ENCODE measurements at places on chromosomes 1 and 21.
A peak's percentile ranks its signal among the peaks of the same experiment; 100 is the strongest.

DNA sequence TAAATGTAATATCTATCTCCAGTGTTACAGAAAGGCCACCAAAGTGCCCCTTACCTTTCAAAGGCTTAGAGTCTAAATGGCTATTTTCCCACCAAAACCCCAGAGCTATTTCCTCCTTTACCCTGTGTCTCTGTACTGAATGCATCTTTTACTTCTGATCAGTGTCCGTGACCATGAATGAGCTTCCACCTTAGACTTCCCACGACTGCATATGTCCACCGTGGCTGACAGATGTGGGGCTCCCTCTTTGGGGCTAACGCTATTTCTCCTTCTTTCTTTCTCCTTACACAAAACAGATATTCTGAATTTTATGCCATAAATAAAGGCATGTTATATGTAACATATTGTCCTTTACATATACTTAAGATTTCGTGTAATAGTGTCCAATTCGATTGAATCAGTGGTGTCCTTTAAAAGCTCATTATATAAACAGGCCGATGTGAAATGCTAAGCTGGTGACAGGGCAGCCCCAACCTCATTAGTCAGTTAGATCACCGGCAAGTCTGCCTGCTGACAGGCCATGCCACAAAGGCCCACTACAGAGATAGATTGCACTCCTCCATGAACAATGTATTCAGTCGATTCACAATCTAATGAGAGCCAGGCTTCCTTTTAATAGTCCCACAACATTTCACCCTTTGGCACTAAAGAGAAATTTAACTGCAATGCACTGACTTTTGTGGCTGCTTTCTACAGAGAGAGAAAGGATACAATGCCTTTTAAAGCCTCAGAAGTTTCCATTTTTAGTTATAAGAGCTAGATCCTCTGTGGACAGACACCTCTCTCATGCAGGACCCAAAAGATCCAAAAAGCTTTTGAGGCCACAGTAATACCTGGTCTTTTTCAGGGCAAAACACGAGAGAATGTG lies 297.9 kb downstream of the PCP4 start:
- DNase-seq, result no peak

DNA sequence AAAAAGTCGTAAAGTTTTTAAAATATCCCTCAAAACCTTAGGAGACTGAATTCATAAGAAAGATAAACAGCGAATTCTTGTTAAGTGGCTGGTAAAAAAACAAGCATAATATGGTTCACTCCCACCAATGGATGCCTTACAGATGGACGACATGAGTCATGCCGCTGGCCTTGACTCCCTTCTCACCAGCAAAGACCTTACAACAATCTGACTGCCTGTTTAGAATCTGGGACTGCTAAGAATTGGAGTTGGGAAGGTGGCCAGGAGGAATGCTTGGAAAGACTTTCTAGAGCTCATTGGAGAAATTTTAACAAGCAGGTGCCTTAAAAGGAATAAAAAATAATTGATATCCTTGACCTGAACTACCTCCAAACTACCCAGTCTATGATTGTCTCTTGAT lies 206.9 kb upstream of the FMN2 start:
- no peak for DNase-seq

GRCh38 chr1:33429856-33430691 lies 821 bp downstream of the PHC2 start:
- DNase-seq, result no peak

DNA sequence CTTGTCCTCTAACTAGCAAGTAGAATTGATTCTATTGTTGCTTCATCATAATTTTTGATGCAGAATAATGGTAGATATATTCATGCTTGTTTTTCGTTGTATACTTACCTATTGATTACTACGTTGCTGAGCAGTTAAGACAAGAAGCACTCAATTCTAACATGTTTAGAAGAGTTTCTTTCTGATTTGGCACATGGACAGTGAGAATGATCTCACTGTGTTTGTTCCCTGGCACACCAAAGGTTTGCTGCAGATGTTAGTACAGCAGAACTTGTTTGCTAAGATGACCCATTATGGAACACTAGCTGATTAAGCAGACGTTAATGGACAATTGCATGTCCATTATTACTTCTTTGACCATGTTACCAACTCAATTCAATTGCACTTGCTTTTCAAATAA lies 184.7 kb upstream of the SGIP1 start:
- no peak for DNase-seq

- DNase-seq, result no peak
These were observed 1.0 kb upstream of the LRRC38 start for GRCh38 chr1:13514821-13515220.

DNA sequence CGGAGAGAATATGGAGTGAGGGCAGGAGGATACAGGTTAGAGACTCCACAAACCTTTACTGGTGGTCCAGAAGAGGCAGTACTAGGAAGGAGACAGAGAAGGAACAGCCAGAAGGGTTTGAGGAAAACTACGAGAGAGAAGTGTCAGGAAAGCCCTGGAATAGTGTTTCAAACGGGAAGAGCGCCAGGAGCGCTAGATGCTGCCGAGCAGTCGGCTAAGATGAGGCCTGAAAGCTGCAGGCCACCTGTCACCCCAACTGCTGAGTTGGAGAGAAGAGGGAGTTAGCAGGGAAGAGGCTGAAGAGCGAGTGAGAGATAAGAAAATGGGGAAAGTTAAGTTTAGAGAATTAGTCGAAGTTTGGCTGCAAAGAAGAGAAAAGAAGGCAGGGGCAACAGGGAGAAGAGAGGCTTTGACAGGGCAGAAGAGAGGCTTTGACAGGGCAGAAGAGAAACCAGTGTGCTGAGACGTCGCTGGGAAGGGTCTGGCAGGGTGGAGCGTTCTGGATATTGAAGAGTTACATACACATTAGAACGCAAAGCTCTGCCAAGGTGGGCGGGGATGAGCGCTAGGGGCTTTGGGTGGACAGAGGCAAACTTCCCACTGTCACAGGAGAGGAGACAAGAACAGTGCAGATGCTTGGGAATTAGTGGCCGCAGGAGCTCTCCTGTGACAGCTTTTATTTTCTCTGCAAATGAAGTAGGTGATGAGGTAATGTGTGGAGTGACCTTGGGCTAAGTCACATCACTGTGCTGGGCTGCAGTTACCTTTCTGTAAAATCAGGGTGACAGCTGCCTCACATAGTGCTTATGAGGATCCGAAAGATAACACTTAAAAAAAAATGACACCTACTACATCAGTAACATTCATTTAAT lies 31.2 kb downstream of the PCSK9 start:
- DNase-seq, result no peak

DNA sequence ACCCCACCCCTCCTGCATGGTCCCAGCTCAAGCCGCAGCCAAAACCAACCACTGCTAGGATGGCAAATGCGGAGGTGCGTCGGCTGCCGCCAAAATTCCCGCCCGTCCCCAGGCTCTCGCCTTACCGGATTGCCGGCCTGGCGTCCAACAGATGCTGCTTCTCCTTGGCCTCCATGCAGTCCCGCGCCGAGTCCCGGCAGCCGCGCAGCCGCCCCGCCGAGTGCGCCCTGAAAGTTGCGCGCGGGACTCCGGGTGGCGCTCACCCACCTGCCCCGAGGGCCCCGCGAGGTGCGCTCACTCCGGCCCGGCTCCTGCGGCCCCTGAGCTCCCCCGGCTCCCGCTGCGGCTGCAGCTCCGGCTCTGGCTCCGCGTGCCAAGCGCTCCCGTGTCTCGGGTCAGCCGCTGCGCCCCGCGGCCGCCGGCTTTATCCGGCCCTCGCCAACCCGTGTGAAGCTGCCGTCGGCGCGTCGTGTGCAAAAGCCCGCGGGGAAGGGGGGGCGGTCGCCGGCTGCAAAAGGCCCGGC lies at the start of gene SLC30A2:
Gene SLC30A2 (minus strand): TSS at position 397 of the 524 bp plus-strand sequence. CDS start 222 bp downstream, at position 175.
- DNase-seq, result no peak

- DNase-seq, result no peak
These were observed 7.5 kb downstream of the MX2 start for GRCh38 chr21:41369105-41369919.

GRCh38 chr1:84339503-84339902 lies 38.0 kb downstream of the SAMD13 start:
- no peak for DNase-seq

DNA sequence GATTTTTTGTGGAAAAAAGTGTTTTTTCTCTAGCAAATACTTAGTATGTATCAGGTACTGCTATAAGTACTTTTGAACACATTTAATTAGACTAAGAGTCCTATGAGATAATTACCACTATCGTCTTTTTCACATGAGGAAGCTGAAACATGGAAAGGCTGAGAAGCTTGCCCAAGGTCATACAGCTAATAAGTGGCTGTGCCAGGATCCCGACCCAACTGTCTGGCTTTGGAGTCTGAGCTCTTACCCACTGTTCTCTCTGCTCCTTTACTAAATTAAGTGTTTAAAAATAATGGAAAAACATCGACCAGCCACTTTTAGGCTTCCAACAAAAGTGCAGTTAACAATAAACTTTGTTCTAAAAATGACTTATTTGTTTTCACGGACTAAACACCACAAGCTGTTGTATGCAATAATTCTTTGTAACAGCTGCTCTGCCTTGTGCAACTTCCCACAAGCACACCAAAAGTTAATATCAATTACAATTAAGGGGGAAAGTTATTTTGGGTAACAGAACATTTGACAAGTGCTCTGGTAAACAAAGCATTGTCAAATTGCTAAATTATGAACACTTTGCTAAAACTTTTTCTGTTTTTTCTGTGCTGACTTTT lies 75.7 kb downstream of the CRB1 start:
- DNase-seq, result no peak

DNA sequence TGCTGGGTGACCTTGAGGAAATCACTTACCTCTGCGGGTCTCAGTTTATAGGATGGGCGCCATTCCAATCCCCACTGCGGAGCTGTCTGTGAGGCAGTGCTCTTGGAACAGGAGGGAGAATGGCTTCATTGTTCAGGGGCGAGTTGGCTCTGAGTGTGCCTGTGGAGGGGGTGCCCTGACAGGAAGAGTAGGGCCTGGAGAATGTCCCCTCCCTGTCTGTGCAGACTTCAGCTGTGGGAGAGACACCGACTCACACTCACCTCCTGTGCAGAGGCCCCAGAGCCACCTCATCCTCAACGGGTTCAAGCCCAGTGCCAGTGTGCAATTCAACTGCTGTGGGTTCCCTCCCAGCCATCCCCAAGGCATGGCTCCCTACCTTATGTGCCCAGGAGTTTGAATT lies 17.1 kb downstream of the ADORA1 start:
- no peak for DNase-seq

GRCh38 chr1:1815606-1816281 lies 37.5 kb upstream of the NADK start:
- DNase-seq, result no peak

DNA sequence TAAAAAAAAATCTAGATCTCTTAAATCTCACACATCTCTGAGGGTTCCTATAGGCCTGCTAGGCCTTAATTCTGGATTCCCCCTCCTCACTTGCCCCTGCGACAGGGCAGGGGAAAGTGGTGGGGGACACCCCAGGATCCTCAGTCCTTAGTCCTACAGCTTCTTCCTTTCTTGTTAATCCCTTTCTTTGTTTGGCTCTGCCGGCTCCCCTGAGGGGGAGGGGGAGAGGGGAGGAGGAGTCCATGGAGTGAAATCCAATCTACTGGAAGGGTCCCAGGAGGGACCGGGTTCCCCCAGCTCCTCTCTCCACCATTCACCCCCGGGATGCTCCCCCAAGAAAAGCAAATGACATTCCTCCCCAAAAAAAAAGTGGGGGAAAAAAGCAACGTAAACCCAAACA lies 8.5 kb downstream of the MEX3A start:
- DNase-seq, result no peak

DNA sequence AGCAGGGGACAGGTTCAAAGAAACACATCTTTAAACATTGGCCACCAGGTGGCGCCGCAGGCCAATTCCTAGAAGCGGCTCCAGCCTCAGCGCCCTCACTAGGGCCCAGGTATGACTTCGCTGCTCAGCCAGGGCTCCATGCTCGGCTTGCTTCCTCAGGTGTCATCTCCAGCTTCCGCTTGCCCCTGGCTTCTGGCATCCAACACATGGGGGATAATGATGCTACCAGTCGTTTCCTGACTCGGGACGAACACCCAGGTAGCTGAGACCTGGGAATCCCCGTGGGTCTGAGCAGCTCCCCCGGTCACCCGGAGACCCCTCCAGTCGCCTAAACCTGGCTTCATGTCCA lies 8.5 kb upstream of the MEX3A start:
- peak; percentile 85 for DNase-seq

GRCh38 chr1:36365381-36365780 lies 20.3 kb downstream of the STK40 start:
- DNase-seq, result no peak

DNA sequence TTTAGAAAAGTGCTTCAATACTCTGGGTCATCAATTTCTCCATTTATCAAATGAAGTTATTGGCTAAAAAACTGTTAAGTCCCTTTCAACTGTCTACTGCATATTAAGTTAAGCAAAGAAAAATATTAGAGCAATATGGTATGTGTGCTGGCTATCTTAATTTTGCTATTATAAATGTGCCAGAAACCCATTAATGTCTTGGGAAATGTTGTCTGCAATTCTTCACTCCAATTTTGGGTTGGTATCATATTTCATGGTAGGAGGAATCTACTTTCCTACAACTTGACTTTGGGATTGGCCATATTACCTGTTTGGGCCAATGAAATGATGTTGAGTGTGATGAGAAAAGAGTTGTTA lies 1063.9 kb downstream of the PLA2G4A start:
- DNase-seq, result no peak

DNA sequence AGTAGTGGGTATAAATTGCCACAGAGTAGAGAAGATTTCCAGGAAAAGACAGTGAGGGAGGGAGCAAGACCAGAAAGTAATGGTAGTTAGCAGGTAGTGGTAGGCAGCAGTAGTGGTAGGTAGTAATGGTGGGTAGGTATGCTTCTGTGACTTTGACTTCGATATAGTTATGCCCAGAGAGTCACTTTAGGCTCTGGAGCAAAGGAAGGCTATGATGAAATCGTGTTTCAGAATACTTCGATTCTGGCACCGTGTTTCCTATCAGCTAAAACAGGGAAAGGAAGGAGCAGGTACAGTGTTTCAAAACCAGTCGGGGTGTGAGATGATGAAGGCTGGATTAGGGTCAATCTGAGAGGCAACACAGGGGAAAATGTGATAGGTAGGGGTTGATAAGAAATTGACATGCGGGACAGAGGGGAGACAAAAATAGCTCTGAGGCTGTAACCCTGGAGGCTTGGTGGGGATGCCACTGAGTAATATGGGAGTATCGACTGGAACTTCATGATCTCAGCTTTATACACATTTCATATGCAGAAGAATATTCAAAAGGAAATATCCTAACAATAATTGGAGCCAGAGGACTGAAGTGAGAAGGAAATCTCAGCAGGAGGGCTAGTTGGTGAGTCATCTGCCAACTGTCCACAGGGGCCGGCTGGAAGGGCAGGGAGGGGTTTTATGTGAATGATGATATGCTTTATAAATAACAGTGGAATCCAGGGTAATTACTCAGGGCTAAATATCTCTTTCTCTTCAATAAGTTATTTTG lies 25.2 kb upstream of the TRIM45 start:
- no peak for DNase-seq

DNA sequence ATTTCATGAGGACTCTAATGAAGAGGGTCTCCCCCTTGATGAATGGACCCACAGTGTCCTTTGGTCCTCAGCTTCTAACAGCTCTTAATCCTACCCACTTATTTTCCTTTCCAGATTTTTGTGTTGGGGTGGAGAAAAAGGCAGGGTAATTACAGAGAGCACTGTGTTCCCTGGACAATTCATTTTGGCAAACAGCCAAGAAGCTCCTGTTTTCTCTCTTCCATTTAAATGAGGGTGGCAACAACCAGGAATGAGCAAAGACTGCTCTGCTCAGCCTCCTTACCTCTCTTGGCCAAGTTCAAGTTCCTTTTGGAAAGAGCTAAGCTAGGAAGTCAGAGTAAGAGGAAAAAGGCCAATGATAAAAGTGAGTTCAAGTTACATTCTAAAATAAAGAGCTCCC lies 11.9 kb downstream of the XKR8 start:
- DNase-seq, result no peak
